Stimulated activated CD4-positive, alpha-beta T cell treated with anti-CD3 and anti-CD28 coated beads, Interleukin-15, amount 100 ng/mL, for 1 hour (primary cell): ENCODE measurements at places on chromosomes 6 and 20.
A peak's percentile ranks its signal among the peaks of the same experiment; 100 is the strongest.

DNA sequence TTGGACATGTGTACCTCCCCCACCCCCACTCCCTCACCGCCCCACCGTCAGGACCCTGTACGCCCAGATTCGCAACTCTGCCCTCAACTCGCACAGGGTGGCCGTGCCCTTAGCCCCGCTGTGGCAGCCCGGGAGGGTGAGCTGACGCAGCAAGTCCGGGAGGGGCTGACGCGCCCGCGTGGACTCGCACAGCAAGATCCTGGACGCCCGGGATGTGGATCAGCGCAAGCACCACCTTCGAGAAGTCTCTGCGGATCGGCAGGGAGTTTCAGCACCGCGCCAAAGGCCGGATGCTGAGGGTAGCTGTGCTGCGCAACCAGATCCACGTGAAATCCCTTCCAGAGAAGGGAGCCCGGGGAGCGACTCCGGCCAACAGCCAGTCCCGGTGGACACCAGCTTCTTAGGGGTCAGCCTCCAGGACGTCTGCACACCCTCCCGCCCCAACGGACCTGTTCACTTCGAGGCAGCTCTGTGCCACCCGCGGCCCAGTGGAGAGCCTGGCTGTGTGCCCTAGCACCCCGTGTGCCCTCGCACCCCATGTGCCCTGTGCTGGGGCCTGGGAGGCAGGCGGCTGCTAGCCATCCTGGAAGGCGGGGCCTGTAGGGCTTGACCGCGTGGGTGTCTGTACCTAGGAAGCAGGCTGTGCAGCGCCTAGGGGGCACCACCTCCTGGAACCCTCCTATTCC, 6.7 kb upstream of the GJA10 start:
- no peak for DNase-seq

- no peak for DNase-seq
Measured at GRCh38 chr6:35725081-35725708, 11.6 kb upstream of the ARMC12 start.

DNA sequence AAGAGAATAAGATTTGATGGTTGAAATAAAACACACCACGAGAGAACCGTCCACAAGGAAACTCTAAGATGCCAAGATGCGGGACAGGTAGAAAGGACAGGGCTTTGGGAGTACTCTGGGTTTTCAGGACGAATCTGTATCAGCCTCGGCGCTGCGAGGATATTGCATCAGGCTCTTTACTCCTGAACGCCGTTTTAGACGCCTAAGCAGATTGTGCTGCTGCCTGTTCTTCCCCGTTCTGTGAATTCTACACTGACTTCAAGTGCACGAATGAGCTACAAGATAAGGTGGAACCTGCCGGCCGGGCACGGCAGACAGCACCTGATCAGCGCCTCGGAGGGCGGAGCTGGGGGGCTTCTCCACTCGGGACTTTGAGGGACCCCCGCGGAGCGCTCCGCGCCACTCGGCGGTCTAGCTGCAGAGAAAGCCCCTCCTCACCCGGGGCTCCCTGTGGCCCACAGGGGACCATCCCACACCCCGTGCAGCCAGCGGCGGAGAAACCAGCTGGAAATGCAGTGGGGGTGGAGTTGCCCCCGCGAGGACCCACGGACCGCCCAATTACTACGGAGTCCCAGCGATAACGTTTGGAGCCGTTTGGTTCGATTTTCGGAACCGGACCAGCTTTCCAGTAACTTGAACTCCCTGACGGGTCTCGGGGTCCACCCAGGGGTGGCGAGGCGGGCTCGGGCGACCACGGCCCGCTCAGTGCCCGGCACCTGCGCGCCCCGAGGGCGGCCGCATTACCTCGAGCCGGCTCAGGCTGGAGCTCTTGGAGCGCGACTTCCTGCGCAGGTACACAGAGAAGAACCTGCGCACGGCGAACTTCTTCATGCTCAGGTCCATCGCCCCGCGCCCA, 646 bp downstream of the RPS6KA2 start:
- no peak for DNase-seq

- no peak for DNase-seq
Measured at GRCh38 chr20:6583134-6583738, 184.2 kb upstream of the BMP2 start.

DNA sequence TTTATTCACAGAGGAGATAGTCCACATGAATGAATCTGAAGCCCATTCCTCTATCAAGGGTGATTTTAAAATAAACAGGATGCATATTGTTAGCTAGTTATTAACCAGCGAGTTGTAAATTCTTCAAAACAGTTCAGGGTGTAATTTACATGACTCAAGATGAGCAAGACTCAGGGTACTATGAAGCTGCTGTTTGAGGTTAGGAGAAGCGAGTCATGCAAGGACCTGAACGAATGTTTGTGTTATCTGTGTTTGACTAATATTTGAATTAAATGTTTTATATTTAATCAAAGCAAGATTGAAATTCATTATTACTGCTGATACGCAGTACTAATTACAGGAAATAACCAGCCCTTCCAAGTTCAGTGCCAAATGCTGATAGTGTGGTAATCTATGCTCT, 191.1 kb downstream of the SAMD5 start:
- no peak for DNase-seq

DNA sequence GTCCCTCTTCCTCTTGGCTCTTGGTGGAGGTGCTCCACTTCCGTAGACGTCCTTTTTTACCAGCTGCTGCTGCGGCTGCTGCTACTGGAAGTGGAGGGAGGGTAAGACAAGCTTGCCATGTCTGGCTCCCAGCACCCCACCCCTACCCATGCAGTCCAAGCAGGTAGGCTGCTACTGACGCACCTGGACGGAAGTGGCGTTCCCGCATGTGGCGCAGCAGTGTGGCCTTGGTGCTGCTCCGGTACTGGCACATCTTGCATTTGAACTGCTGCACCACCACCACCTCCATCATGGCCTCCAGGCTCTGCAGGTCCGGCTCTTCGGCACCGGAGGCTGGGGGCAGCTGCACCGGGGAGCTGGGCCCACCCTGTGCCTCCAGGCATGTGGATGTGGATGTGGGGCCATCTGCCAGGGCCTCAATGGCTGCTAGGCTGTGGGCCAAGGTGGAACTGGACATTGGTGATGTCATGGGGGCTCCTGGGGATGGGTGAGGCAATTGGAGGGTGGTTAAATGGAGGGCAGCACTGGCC, 4.4 kb downstream of the ZNF335 start:
- DNase-seq = no peak

GRCh38 chr6:34457382-34457741, 8.5 kb upstream of the PACSIN1 start:
- no peak for DNase-seq

DNA sequence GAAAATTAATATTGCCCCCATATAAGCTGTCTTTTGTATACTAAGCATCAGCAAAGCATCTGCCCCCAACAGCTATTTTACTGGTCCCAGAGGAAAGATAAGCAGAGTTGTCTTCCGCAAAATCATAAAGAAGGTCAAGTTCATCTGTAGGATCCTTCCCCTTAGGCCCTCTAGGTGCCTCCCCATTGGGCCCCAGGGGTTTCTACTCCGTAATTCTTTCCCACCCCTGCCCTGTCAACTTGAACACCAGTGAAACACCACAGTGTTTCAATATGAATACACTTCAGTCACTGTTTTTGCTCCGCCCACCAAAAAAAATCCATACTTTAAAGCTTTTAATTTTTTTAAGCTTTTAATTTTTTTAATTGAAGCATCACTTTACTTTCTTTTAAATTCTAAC, 159.2 kb downstream of the ATXN1 start:
- no peak for DNase-seq

DNA sequence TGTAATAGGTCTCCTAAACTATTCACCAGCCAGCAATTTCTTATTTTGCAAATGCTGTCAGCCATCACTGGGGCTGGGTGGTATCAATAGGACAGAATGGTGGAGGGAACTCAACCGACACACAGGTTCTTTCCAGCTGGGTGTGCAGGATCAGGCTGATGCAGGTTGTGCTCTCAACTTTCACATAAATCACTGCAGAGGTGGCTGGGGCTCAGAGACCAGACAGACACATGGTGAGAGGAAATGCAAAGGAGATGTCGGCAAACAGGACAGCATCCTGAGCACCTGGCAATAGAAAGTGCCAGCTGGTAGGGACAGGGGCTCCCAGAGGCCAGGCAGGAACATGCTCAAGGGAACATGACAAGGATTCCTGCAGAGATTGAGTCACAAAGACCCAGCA, 254.9 kb downstream of the SOD2 start:
- DNase-seq = no peak

DNA sequence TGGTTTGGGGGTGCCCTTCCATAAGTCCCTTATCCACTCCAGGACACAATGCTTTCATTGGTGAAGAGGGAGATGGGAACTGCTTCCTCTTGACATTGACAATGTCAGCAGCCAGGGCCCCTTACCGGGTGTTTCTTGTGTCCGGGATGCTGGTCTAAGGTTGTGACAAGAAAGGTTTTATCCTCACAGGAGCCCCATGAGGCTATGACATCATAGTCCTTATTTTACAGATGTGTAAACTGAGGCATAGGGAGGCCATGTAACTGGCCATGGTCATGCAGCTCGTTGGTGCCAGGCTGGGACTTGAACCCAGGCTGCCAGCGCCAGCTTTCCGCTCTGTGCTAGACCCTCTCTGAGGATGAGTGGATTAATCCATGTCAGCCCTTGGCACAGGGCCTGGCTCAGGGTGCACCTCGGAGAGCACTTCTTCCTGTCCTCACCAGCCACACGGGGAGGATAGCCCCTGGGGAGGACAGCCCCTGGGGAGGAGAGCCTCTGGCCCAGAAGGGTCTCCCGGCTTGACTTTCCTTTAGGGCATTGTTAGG, 157.3 kb downstream of the SYCP2 start:
- DNase-seq = no peak

DNA sequence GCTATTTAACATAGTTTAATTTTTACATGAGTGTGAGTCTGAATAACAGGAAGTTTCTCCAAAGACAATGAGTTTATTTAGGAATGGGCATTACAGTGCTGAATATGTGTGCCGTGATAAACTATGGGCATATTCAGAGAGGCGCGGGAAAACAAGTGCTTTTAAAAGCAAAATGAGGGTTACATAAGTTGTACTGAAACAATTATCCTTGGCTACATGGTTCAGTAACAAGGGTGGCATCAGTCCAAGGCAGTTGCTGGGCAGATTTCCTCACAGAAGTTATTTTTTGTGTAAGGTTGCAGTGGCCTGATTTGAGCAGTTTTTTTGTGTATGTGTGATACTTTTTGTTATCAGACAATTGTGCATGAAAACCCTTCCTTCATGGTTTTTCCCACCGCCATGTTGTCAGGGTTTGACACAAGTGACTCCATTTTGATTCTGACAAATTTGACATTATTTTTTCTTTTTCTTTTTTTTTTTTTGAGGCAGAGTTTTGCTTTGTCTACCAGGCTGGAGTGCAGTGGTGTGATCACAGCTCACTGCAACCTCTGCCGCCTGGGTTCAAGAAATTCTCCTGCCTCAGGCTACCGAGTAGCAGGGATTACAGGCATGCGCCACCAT, 22.3 kb upstream of the PXDC1 start:
- no peak for DNase-seq

DNA sequence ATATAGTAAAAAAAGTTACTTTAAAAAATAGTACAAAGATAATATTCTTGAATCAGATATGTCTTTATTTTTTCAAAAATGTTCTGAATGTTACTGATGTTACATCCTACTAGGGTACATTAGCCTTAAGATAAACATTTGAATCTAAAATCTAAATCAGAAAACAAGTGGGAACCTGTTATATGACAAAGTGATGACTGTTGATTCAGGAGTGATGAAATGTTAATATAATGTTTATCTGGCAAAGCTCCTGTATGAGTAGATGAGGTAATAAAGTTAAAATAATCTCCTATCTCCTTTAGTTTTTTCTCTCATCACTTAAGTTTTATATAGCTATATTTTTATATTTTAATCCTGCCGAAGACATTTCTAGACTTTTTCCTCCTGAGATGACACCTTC, 4.2 kb downstream of the DOP1A start:
- no peak for DNase-seq

DNA sequence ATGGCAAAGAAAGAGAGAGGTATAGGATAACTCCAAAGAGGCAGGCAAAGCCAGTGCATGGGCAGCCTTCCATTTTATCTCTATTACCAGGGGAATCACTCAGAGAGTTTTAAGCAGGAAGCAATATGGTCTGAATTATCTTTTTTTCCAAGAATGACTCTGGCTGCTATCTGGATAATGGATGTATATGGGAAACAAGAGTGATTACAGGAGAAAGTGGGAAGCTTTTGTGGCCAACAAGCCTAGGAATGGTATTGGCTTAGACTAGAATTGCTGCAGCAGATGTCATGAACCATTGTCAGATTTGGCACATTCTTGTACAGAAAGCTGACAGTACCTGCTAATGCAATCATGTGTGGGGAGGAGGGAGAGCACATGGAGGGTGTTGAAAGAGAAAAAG, 73.0 kb upstream of the BTBD3 start:
- no peak for DNase-seq

GRCh38 chr20:52624281-52624680, 347.9 kb upstream of the TSHZ2 start:
- no peak for DNase-seq

GRCh38 chr6:157219201-157220200, 103.8 kb downstream of the TMEM242 start:
- no peak for DNase-seq

GRCh38 chr6:73523434-73524123, 2.7 kb upstream of the EEF1A1 start:
- peak; percentile 62 for DNase-seq

DNA sequence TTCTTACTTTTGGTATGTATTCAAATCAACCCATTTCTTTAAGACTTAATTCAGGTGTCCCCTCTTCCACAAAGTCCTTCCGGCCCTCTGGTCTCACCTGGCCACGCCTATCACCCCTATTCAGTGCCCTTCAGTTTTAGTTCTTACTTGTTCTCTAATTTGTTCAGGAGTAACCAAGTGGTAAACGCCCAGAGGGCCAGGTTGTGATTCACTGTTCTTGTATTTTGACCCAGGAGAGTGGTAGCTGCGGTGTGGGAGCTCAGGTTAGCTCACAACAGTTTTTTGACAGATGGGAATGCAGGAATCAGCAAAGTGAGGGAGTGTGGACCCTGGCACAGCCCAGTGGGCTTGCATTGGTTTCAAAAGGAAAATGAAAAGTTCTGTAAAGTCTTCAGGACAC, 81.7 kb upstream of the RIPOR2 start:
- DNase-seq = no peak

DNA sequence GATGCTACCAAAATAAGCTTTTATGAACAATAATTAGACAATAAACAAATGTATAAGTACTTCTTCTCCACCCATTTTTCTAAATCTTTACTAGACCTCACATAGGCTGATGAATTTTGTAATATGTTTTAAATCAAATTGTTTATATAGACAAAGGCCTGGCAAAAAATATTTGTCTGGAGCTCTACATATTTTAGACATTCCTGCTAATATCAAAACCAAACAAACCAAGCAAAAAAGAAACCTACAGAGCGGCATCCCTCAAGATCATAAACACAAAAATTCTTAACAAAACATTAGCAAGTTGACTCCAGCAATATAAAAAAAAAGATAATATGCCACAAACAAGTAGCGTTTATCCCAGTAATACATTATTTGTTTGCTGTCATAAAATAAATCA, 87.2 kb downstream of the ADAT2 start:
- no peak for DNase-seq

DNA sequence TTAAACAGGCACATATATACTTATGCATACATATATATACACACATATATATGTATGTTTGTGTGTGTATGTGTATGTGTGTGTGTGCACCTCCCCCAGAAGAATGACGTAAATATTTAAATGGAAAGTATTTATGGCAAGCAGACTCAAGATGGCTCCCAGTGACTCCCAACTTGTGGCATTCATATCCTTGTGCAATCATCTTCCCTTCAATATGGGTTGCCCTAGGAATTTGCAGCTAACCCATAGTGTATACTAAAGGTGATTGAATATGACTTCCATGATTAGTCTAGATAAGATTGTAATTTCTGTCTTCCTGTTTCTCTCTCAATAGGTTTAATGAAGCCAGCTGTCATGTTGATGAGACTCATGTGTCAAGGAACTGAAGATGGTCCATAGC, 127.6 kb downstream of the TRDN start:
- no peak for DNase-seq
